ENCODE measurements at places on chromosomes 5 and 9.

- no peak for DNase-seq
These were observed 117.6 kb downstream of the SEMA5A start for GRCh38 chr5:9428272-9428671.

- no peak for DNase-seq
These were observed 35.8 kb upstream of the OR13F1 start for GRCh38 chr9:104468261-104468660.

DNA sequence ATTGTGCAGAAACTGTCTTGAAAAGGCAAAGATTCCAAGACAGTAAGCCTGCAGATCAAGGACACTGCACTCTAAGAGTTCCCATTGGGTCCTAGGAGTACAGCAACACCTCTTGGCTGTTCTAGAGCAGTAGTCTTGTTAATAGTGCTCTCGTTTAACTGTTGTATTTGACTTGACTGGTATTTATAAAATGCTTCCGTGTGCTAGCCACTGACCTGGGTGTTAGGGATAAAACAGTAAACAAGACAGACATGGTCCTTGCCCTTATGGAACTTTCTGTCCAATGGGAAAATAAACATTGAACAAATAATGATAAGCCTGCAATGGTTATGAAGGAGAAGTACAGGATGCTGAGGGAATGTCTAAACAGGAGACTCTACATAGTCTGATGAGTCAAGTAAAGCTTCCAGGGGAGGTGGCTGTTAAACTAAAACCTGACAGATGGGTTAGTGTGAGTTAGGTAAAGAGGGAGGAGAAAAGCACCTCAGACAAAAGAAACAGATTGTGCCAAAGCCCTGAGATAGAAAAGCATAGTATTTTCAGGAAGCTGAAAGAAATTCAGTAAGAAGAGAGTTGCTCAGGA is 33.3 kb downstream of the TDRD7 start:
- DNase-seq = no peak

DNA sequence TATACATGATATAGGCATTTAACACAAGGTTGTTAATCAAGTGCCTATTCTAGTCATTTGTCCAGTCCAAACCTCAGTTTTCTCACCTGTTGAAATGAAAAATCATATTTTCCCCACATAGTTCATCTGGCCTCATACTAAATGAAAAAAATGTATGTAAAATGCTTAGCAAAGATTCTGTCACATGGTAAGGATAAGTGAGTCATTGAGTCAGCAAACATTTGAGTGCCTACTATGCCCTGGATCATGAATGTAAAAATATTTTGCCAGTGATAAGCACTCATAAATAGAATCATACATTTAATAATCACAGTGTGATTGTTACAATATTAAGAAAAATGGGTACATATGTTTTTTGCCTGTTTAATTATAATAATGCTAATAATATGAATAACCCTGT is 181.2 kb upstream of the PAPPA start:
- no peak for DNase-seq

DNA sequence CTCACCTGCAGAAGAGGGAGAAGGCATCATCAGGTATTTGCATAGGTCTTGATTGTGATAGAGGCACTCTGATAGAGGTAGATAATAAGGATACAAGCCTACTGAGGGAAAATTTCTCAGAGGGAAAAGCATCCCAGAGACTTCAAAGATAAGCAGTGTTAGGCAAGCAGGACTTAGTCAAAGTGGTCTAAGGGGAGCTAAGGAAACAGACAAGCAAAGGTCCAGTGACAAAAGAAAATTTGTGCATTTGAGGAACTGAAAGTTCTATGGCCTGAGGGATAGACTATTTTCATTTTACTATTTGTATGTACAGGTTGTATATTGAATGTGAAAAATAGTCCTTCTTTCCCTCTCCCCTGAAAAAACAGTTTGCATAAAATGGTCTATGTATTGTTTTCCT is 27.4 kb downstream of the OXCT1 start:
- DNase-seq = no peak

GRCh38 chr5:128357226-128357625 is 180.8 kb downstream of the FBN2 start:
- no peak for DNase-seq

DNA sequence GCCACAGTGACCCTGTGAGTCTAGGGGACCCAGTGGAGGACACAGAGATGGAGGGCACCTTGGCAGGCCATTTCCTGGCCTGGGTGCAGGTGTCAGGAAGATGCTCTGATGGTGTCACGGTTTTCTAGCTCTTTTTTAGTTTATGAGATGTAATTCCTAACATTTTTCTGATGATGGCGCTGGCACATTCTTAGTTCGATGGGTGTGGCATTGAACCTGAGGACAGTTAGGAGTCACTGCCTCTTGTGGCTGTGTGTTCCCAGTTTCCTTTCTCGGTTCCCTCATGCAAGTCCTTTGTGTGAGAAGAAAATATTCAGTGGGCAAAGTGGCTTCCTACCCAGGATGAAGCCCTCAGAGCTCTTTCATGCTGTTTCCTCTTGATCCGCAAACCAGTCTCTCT is 129.4 kb upstream of the ICE1 start:
- DNase-seq = no peak

GRCh38 chr5:13932561-13932960 is 11.9 kb downstream of the DNAH5 start:
- no peak for DNase-seq

DNA sequence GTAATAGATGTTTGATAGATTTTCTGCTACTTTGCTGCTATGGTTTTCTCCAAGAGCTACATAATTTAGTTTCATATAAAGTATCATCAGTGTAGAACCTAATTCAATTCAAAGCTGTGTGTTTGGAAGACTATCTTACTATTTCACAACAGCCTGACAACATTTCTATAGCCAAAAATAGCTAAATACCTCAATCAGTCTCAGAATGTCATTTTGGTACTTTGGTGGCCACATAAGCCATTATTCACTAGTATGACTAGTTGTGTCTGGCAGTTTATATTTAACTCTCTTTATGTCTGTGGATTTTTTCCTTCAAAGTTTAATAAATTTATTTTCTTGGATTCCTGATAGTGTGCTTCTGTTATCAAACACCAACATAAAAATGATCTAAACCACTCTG is 35.1 kb upstream of the CCDC152 start:
- DNase-seq = no peak

GRCh38 chr5:33736510-33736909 is 155.3 kb downstream of the ADAMTS12 start:
- no peak for DNase-seq

DNA sequence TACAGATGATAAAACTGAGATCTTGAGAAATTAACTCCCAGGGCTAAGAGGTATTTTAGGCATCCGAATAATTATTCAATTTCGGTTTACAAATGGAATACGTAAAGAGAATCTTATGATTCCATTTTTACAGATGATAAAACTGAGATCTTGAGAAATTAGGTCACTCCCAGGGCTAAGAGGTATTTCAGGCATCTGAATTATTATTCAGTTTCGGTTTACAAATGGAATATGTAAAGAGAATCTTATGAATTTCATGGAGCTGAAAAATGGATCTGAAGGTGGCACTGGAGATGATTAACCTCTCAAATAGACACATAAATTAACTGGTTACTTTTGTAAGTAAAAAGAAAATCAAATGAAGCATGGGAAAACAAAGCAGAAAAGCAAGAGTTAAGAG is 44.2 kb downstream of the FGF1 start:
- DNase-seq = no peak

DNA sequence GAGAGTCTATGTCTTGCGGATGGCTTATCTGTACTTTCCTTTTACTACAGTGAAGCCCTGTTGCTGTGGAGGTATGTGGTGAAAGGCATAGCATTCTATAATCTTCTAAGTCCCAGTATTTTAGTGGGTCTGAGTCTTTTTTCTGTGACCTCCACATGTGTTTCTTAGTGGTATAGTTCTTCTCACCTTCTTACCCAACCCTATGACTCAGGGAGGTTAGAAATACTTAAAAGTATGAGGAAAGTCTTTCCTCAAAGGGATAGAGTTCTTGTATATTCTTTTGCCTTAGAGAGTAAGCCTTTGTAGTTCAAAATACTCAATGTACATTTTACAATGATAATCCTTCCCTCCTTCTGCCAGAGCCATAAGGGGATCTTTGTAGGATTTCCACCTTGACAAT is 621.9 kb upstream of the CTNND2 start:
- DNase-seq = no peak

- no peak for DNase-seq
These were observed 84.3 kb upstream of the TAF11L2 start for GRCh38 chr5:17413691-17414090.

- peak; percentile 62 for DNase-seq
These were observed 3.8 kb downstream of the CREB3 start for GRCh38 chr9:35736201-35736633.

DNA sequence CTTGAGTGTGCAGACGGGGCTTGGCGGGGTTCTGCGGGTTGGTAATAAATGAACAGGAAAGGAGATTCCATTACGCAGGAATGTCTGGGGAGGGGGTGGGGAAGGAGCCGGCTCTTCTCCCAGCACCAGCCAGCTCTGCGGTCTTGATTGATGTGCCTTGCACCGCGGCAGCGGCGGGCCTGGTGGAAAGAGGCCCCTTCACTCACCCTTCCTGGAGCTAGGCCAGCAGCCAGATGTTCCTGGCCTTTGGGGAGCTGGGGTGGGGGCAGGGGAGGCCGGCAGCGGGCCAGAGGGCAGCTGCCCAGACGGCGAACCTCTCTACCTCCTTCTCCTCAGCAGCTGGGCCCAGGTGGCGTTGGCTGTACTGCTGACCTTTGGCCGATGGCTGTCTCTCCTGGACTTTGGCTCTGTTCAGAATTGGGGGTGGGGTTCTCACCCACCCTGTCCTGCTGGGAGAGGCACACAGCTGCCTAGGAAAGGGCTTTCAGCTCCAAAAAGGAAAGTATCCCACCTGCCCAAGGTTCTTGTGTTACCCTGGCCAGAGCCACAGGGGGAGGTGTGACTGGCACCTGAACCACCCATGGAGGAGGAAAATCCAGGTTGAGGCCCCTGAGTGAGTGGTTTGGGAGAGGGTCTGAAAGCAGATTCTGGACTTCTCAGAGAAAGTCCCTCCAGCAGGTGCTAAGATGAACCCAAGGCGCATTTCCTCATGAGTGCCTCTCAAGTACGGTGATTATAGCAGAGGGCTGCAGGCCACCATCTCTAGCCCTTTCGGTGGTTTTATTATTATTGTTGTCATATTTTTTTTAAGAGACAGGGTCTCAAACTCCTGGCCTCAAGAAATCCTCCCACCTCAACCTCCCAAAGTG is 58.0 kb upstream of the SYNPO start:
- DNase-seq = no peak

GRCh38 chr5:103910011-103910410 is 347.4 kb upstream of the NUDT12 start:
- no peak for DNase-seq

GRCh38 chr9:6024035-6024554 is 8.7 kb upstream of the RANBP6 start:
- DNase-seq = peak; percentile 33

GRCh38 chr9:91241909-91242308 is 119.8 kb downstream of the AUH start:
- no peak for DNase-seq

- DNase-seq = no peak
These were observed 6.0 kb downstream of the RPL12 start for GRCh38 chr9:127444921-127445850.

- DNase-seq = no peak
These were observed 106.5 kb upstream of the RAD23B start for GRCh38 chr9:107176436-107177151.

DNA sequence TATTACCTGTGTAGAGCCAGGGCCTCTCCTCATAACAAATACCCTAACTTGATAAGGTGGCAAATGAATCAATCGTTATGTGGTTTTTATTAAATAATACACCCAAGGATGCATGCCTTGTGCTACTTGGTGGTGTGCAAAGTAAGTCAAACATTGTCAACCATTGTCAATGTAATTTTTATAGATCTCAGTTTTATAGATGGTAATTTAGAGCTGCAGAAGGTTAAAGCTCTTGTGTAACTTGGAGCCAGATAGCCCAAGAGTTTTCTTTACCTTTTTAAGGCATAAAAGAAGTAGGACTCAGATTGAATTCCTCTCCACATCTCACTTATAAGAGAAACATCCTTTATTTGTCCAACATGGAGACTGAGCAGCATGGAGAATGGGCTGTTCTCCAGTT is 304.7 kb downstream of the NTRK2 start:
- DNase-seq = no peak

- DNase-seq = no peak
These were observed 41.4 kb downstream of the MVB12B start for GRCh38 chr9:126368020-126368419.

GRCh38 chr9:14173713-14174112 is 140.2 kb downstream of the NFIB start:
- DNase-seq = no peak

DNA sequence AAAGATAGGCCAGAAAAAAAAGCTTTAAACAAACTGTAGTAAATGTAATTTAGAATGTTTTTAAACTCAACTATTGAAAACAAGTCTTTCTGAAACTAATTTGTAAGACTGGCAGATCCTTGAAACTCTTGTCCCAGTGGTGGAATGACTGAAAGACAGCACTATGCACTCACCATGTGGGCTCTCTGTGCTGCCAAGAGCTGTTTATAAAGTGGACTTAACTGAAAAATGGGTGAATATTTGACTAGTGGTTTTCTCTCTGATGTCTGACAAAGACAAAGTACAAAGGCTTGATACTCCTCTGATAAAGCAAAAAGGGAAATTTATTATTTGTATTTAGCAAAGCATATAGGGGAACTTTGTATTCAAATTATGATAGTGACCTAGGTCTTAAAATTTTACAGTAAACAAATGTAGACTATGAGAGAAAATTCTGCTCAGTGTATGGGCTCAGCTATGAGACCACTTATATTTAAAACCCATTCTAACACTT is 635.4 kb downstream of the NR2F1-AS1 start:
- DNase-seq = no peak

DNA sequence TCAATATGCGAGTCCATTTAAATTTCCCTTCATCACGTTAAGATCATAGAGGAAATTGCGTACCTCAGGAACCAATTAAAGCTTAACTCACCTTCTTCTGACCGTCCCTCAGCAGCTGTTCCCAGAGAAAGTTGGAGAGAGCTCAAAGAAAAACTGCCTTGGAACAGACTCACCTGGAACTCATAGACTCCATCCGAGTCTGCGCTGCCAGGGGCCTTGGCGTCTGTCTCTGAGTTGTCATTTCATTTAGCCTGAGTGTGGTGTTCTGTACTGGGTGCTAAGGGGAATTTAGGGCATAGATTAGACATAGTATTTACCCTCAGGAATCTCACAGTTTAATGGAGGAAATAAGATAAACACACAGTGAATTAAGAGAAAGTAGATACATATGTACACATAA is 892.7 kb downstream of the TLE1 start:
- DNase-seq = no peak

DNA sequence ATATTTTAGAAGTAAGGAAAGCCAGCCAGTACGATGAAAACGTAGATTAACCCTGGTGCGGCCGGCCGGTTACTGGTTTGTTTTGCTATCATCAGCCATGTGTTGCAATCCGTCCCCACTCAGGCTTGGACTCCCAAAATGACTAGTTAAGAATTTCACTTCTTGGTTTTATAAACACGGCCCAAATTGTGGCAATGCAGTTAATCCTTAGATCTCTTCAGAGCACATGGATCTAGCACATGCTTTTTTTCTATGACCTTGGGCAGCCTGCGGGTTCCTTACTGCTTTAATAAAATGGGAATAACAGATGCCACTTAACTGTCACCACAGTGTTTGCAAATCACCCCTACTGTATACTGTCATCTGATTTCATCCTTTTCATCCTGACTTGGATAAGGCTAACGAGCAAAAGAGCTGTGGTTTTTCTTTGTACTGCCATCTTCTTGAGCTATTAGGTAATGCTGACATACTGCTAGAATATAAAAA is 1.5 kb downstream of the NDFIP1 start:
- DNase-seq = no peak
